ENCODE measurements at places on chromosomes 6 and 20. TPM values are rescaled to one million over a fixed set of nuclear protein-coding genes. Genes with fewer than 3 reads are reported as not detected.

DNA sequence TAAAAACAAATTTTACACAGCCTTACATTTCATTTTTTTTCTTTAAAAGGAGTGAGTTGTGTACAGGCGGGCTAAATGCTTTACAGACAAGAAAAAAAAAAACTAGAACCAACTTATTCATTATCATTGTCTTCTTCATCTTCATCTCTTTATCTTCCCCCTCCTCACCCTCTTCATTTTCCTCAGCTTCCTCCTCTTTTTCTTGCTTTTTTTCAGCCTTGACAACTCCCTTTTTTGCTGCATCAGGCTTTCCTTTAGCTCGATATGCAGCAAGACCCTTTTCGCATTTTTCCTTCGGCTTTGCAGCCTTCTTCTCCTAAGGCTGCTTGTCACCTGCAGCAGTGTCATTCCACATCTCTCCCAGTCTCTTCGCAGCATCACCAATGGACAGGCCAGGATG lies 86.9 kb upstream of the GCM1 start:
- DNase-seq = no peak

DNA sequence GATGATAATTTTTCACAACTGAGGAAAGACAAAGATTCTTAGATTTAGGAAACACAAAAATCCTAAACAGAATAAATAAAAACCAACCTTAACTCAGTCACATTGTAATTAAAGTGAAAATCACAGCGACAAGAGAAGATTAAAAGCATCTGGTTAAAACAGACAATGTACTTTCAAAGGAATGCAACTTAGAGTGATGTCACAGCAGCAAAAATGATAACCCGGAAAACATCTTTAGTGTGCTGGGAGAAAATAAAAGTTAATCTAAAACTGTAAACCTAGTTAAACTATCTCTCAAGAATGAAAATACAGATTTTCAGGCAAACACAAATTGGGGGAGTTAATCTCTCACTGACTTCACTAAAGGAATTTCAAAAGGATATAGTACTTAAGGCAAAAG lies 76.8 kb upstream of the OGFRL1 start:
- no peak for DNase-seq

DNA sequence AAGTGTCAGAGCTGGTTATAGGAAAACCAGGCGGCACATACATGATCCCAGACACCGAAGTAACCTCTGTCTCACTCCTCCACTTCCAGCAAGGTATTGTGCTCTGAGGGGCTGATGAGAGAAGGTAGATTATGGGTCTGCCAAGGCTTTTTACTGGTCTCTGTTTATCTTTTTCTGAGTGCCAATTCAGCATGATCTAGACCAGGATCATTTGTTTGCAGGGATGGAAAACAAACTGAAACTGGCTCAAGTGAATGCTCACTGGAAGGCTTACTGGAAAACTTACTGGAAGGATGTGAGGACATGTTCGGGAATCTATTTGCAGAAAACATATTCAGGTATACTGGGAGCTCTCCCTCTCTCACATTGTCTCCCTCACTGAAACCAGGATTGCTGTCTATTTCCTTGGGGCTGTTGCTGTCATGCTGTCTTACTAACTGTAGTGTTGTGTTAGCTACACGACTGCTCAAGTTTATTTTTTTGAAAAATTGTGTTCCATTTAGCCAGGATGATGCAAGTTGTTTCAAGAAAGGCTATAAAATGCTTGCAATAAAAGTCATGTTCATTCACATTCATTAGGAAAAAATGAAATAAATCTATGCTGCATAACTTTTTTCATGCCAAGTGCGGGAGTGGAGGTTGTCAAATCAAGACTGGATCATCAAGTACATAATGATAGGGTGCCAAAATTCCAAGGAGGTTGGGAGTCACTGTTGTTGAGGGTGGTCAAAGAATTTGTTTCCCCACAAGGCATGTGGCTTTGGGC lies 37.0 kb downstream of the KLHL31 start:
- DNase-seq = no peak

DNA sequence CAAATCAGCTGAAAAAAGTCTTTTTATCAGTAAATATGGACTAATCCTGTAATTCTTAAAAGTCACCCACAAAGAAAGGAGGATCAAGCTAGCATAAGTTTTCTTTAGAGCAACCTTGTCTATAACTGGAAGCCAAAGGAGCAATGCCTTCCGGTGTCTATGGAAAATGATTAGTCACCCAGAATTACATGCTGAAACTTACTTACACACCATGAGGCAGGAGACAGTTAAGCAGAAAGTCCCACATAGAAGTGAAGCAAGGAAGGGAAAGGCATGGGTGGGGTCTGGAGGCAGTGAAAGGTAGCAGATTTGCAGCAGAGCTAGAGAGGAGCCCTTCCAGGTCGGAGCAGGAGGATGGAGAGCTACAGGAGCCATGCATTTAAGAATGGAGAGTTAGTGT lies 153.7 kb upstream of the RIPOR2 start:
- no peak for DNase-seq

Gene RAB5IF
- total RNA-seq = 104 TPM

Gene SIM1
- not detected for total RNA-seq

- no peak for DNase-seq
These were observed 19.6 kb upstream of the SYNCRIP start for GRCh38 chr6:85662251-85662650.

Gene ERVFRD-1
- total RNA-seq = not detected

Gene CHRNA4
- 2.0 TPM for total RNA-seq

GRCh38 chr20:7897781-7898364 lies 42.4 kb downstream of the HAO1 start:
- DNase-seq = no peak

Measured in H7 (cell line).